ENCODE measurements at places on chromosomes 3 and 15.

DNA sequence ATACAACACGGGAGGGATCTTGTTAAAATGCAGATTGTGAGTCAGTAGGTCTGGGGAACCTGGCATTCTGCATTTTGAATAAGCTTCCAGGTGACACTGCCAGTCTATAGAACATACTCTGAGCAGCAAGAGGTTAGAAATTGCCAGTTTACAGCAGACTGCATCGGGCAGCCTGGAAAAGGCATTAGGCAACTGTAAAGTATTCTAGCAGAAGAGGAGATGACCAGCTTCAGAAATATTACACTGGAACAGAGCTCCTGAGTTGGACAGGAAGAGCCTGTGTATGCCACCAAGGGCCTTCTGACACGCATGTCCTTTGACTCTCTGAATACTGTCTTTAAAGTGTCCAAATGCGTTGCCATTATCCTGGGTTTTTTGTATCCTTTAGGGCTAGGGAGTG, 2.5 kb upstream of the ACAN start:
- no peak for DNase-seq

DNA sequence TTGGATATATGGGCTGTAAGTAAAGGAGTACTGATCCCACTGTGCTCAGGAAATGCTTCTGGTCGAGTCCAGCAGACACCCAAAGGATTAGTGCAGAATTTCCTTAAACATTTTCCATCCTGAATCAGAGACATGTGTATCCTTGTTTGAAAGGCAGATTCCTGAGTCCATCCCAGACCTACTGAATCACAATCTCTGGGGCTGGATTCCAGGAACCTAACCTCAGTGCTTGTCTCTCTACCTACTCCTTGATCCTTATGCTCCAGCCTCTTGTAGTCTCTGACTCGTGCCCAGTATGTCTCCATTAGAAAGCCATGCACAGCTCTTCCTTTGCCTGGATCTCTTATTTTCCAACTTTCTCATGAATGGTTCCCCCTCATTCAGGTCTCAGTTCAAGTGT, 585.8 kb downstream of the NLGN1 start:
- DNase-seq, result no peak

DNA sequence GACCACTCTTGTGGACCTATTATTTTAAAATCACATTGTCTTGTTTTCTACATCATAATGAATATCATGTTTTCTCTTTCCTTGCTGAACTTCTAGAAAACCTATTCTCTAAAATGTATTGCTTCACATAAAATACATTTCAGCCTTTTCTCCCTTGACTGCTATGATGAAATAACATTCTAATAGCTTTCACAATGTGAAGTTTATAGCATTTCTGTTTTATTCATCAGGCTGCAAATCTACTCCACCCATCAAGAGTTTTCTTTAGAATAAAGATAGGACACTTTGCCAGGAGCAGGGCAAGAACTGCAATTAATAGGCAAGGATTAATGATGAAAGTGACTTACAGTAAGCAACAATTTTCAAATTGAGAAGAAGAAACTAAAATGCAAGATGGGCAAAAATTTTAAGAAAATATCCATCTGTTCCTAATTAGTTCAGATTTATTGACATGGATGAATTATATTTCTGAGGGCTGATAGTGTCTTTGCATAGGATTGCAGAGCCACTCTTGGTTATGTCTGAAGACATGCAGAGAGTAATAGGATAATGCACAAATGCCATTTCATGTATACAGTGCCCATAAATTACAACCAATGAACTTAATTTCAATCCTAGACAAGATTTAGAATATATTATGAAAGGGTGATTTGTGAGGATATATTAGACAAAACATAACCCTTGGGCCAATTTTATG, 21.7 kb downstream of the LEKR1 start:
- no peak for DNase-seq

GRCh38 chr15:65812916-65813315, 20.8 kb upstream of the DENND4A start:
- no peak for DNase-seq

GRCh38 chr15:36392676-36393266, 186.7 kb upstream of the CDIN1 start:
- no peak for DNase-seq

GRCh38 chr3:88113311-88114162, 36.2 kb upstream of the C3orf38 start:
- peak; percentile 55 for DNase-seq
